ENCODE measurements at places on chromosomes 5 and 9.

DNA sequence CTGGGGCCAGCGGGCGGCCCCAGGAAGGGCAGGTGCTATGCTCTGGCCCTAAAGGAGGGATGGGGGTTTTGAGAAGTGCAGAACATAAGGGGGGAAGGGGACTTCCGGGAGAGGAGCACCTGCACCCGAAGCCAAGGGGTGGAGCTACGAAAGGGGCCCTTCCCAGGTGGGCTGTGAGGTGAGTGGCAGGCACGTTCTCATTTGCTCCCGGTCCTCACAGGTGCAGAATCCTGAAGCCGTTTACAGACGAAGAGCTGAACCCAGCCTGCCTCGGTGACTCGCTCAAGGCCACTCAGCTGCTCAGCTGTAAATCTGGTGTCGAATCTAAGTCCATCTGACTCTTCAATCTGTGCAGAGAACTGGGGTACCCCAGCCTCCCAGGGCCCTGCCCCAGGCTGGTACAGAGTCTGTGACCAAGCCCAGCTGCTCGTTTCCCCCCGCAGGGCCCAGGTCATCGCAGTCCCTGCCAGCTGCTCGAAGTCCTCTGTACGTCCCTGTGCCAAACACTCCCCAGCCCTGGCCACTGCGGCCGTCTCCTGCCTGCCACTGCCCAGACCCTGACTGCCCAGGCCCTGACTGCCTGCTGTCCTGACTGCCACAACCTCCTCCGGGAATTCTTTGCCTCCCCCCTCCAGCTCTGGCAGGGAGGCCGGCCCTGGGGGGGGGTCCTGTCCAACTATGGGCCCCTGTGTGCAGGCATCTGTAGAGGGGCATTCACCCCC, 53.8 kb upstream of the RXRA start:
- no peak for DNase-seq

DNA sequence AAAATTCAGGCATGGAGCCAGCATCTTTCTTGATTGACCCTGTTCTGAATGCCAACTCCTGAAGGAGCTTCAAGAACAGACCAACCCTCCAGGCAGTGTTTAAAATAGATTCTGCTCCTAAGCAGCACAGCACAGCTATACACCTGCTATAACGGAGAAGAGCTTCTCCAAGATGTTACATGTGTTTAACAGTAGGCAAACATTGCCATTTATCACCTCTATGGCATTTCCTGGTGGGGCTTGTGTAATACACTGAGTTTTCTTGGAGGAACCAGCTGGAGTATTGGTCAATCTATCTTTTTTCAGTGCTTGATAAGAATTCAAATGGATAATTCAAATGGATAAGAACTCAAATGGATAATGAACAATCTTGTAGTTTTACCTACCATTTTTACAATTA, 615.1 kb downstream of the CDH12 start:
- no peak for DNase-seq

DNA sequence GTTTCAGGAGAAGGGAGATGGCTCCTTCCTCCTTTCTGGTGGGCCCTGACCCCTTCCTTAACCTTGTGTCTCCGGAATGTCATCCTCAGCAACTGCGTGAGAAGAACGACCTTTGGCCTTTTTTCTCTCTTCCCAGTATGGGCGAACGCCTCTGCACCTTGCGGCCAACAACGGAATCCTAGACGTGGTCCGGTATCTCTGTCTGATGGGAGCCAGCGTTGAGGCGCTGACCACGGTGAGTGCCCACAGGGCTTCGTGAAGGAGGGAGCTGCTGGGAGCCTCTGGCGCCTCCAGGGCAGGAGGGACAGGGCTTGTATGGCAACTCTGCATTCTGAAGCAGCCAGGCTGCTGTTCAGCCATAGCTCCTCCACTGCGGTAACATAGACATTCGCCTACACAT, 68.0 kb upstream of the CTSL start:
- no peak for DNase-seq

DNA sequence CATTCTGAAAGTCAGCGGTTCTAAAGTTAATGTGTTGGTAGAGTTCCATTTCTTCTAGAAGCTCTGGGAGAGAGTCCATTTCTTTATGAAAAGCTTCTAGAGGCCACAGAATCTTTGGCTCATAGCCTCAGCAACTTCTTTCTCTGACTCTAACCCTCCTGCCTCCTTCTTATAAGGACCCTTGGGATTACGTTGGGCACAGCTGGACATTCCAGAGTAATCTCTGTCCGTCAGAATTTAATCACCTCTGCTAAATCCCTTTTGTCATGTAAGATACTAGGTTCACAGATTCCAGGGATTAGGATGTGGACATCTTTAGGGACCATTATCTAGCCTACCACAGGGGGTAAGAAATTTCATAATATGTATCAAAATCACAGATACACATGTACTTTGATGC, 22.6 kb upstream of the ANKDD1B start:
- DNase-seq = no peak

DNA sequence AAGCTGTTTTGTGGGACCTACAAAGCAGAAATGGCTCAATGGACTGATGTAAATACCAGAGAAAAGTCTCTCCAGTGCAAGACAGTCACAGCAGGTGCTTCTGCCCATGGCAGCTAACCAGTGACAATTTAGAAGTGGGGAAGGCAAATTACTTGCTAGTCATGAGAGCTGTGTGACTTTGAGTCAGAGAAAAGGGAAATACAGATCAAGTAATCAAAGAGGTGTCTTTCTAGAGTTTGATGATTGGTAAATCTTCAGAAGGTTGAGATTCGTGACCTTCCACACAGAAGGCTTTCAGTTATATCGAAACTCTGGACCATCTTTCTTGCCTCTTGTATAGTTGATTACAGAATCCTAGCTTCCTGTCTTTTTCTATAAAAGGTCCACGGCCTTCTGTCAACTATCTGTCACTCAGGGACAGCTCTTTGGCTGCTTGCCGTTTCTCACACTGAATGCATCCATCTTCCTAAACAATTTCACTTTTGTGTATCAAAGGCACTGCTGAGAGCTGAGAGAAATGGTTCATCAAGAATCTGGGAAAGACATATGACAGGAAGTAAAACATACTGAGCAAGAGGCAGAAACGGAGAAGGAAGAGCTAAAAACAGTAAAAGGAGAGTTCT, 993.9 kb upstream of the ACO1 start:
- no peak for DNase-seq

DNA sequence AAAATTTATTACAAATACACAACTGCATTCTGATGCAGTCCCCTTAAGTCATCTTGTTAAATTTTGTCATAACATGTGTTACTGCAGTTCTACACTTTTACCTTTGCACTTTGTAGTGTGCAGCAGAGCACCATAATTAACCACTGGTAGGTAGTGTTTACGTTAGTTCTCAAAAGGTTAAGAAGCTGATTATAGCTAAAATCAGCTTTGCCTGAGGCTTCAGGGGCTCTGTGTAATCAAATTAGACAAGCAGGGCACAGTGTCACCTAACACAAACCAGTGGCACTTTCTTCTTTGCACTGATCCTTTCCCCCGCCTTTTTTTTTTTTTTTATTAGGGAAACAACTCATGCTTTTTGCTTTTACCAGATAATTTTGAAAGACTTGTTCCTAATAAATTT, 26.1 kb downstream of the POU5F2 start:
- no peak for DNase-seq

GRCh38 chr9:119827526-119827925, 458.3 kb upstream of the BRINP1 start:
- no peak for DNase-seq

DNA sequence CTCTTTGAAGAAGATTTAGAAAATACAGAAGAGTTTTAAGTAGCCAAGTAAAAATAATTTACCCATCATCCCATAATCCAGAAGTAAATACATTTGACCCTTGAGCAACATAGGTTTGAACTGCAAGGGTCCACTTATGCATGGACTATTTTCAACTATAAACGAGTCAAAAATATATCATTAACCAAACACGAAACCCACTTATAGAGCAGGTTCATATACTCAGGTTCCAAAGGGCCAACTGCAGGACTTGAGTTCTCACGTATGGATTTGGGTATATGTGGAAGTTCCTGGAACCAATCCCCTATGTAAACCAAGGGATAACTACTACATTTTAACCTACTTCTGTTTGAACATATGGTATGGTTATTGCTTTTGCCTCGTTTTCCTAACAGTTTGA, 5.8 kb downstream of the ABITRAM start:
- no peak for DNase-seq

GRCh38 chr9:95341293-95341962, 23.9 kb upstream of the FANCC start:
- DNase-seq = no peak

DNA sequence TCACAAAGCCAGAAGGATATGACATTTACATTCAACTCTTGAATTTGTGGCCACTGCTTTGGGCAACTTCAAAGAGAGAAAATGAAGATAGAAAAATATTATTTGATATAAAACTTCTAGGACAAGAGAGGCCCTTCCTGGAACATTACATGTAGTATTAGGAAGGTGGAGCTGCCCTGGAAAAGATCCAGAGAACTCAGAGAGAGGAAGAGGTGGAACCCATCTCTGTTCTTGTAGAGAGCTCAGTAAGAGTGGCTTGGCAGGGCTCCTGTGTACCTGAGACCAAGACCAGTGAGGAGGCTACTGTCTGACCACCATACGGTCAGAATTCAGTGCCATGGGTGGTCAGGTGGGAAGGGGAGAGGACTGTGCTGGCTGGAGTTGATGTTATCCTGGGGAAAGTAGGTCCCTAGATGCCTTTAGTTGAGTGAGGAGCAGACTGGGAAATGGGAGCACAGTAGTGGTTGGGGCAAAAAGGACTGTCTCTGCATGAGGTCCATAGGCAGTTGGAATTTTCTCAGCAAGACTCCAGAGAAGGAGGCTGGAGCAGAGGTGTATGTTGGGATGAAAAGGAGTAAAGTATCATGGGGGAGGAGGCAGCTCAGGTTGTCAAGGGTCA, 7.6 kb downstream of the TGFBI start:
- DNase-seq = no peak

GRCh38 chr5:56179442-56179841, 53.7 kb downstream of the ANKRD55 start:
- no peak for DNase-seq

DNA sequence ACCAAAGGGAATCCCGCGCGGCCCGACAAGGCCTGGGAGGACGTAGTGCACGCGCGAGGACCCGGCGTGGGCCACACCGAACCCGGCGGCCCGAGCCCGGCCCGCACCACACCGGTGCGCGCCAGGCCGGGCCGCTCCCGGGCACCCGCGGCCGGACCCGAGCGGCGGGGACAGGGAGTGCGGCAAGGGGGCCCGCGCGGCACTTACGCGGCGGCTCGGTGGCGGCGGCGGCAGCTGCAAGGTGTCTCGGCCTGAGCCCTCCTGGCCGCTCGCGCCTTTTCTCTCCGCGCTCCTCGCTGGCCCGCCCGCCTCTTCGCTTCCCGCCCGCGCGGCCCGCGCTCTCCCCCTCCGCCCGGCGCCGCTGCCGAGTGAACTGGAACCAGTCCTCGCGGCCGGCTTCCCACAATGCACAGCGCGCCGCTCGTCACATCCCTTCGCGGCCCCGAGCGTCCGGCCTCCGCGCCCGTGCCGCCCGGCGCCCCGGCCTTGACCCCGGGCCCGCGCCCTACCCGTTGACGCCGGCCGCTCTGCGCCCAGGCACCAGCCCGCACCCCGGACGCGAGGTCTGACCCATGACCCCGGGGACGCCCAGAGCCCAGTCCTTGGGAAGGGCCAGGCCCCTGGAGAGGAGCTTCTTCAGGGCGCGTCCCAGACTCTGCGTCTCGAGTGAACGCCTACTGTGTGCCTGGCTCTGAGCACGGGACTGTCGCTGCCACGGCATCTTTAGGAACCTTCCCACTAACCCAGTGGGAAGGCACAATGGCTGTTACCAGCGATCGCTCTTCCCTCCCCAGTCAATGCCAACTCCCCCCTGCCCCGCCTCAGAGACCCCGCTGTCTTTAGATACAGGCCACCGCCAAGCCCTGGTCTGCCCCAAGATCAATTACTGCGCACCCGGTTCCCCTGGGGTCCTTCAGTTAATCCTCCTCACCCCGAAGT, at the start of gene MACROH2A1:
MACROH2A1 (minus strand) TSS at position 377 of the 939 bp plus-strand sequence. CDS start 10,138 bp downstream, outside the sequence.
- no peak for DNase-seq

DNA sequence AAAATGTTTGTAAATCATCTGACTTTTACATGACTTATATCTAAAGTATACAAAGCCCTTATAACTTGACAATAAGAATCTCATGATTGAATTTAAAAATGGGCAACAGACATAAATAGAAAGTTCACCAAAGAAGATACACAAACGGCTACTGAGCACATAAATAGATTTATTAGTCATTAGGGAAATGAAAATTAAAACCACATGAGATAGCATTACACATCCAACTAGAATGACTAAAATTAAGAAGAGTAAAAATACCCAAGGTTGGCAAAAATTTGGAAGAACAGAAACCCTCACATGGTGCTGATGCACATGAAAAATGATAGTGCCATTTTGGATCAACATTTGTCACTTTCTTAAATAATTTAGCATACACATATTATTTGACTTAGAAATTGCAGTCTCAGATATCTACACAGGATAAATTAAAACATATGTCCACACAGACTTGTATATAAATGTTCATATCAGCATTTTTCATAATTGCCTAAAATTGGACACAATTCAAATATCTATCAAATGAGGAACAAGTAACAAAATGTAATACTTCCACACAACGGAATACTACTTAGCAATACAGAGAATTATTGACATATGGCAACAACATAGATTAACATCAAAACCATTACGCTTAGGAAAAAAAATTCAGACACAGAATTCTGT, 359.1 kb upstream of the DAB2 start:
- no peak for DNase-seq

DNA sequence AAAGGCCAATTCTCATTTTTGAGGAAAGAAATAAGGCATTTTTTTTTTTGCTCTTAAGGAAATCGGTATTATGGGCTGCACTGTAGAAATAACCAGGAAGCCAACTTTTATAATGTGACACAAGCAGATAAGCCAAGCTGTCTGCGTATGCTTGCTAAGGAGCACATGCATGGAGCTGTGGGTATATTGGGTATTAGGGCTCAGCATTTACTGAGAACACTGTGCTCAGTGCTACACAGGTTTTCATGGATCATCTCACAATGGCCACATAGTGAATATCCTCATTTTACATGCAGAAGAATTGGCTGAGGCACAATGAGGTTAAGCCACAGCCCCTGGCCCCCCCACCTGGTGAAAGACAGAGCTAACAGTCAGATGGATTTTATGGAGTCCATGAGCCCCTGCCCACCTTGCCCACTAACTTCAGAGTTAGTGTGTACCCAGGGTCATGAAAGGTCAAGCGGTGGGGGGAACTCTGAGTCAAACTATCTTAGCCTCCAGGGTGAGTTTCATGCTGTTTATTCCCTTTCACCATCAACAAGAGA, 204.8 kb downstream of the SPATA31A6 start:
- no peak for DNase-seq

- DNase-seq = no peak
Measured at GRCh38 chr5:111223787-111224560, at the start of gene CAMK4. TSS of gene CAMK4 (plus strand) at chr5:111224384. CDS start at chr5:111224484, 100 bp downstream.

All from KG1 (cell line).